ENCODE measurements at places on chromosomes 7 and 10.

GRCh38 chr7:135716677-135717238 is 11.2 kb downstream of the SLC13A4 start:
- peak; percentile 62 for DNase-seq

GRCh38 chr7:119482209-119482608 is 790.8 kb upstream of the KCND2 start:
- no peak for DNase-seq

- DNase-seq: no peak
These were observed 1196.9 kb downstream of the SORCS3 start for GRCh38 chr10:105837951-105838350.

DNA sequence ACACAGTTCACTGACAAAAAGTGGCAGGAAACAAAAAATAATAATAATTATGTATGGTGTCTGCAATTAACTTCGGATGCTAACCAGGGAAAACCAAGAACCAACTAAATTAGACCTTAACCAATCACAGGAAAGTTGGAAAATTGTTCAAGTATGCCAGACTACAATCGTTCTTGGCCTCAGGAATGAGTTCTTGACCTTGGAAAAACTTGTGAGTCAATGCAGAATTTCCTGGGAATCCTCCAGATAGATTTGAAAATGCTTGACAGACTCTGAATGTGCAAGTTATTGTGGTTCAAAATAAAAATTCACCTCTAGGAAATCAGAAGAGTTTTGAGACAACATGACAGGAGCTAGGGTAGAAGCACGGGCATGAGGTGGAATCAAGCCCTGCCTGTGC is 171.5 kb downstream of the C7orf25 start:
- no peak for DNase-seq

DNA sequence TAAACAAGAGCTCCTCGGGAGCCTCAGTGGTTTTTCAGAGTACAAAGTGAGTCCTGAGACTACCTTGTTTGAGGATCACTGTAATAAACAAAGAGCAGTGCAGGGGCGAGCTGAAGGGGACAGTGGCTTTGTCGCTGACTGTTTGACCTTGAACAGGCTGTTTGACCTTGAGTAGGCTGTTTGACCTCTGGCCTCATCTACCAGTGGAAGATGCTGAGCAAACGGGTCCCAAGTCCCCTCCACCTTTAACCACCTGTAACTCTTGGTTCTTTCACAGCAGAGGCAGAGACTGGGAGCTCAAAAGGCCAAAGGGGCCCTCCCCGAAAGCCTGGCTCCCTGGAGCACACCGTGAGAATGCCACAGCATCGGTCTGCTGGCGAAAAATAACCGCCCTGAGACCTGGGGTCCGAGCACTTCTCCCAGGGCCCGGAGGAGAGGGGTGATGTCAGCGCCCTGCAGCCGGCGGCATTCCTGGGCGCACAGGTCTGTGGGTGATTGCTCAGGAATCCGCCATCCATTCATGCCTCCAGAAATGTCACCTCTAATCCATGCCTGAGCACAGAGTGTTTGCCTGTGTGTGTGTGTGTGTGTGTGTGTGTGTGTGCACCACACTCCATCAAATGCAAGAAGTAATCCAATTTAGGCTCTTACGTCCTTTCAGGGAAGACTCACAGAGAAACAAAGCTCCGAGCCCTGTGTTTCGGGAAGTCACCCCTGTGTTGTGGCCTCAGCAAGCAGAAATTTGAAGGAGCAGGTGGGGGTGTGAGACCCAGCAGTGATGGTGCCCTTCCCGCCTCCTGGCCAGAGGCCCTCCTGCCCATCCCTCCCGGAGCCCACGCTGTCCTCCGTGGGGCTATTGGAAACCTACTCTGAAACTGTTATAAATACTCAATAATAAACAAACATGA is 66.5 kb downstream of the ASB13 start:
- no peak for DNase-seq

Measured in NCI-H2171 (cell line).